ENCODE measurements at places on chromosomes 2 and 18.

GRCh38 chr2:133077269-133077822 lies 407.3 kb upstream of the LYPD1 start:
- DNase-seq = no peak

- no peak for DNase-seq
Measured at GRCh38 chr2:31973665-31974064, 37.1 kb downstream of the MEMO1 start.

DNA sequence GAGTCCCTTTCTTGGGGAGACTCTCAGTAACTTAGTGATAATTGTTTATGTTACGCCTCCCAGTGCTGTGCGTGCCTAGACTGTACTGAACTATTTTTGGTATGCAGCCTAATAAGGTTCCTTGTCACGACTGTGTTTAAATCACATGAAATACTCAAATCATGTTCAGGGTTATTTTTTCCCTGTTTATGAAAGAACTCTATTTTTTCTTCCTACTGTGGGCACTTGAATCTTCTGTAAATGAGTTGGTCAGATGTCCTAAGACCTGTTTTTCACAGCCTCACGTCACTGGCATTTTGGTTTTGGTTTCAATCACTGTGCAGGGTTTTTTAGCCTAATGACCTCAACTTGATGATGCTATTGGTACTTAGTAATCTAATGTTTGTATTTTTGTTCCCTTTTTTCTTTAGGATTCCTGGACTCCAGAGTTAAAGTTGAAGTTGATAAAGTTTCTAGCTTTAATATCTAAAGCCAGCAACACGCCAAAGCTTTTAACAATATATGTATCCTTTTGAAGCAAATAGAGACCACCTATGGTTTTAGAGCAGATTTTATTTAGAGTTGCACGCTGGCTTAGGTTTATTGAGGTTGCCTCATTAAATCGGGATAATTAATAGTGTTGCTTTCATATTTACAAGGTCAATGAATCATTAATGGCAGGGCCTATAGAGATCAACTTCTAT lies 24.0 kb downstream of the ARMC9 start:
- no peak for DNase-seq

- DNase-seq = no peak
Measured at GRCh38 chr2:213247566-213247965, 36.7 kb upstream of the SPAG16 start.

DNA sequence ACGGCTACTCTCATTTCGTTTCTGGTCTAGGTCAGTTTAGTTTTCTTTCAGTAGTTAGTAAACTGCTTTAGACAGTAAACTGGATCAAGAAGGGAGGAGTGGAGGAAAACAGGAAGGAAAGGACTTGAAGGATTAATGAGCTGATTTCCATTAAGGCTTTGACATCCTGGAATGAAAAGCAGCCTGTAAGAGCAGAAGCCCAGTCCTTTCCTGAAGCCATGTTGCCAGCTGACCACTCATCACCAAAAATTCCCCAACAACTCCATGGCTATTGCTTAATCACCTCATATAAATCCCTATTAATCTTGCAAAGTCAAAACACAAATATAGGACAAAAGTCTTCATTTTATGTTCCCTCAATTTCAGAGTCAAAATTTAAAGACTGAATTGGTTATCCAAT lies 113.7 kb upstream of the ZFP36L2 start:
- DNase-seq = no peak

DNA sequence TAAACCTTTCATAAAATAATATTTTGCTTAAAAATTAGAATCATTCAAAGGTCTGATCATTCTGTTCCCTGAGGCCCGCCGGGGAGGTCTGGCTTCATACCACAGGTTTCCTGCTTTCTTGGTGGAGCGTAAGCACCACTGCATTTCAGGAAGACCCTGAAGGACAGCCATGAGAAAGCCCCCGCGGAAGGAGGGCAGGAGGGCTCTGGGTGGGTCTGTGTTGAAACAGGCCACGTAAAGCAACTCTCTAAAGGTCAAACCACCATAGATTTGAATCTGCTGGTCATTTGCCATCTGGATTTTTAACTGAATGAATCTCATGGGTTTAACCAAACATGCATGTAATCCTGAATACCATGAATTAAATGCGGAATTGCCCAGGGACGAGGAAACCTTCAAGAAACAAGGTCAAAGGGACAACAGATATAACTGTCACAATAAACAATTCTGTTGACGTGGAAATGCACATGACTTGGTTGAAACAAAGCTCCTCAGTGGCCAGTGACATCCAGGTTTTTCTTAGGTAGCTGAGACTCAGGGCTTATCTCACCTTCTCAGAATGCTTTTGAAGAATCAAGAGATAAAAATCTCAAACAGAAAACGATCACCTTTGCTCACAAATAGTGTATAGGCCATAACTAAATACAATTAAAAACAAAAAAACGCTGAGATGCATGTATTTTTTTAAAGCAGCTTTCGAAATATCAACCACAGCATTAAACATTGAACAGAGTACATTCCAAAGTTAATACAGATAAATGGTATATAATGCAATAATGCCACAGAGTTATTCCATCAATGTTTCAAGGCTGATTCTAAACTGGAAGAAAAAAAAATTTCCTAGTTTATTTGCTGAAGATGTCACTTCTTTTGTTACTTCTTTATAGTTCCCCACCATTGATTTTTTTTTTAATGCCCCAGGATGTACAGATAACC lies 193.2 kb downstream of the BCL2 start:
- no peak for DNase-seq

- peak; percentile 44 for DNase-seq
Measured at GRCh38 chr2:203327901-203328759, at the start of gene ABI2. Gene ABI2 (plus strand): TSS chr2:203328394. CDS start chr2:203328515, 121 bp downstream.

DNA sequence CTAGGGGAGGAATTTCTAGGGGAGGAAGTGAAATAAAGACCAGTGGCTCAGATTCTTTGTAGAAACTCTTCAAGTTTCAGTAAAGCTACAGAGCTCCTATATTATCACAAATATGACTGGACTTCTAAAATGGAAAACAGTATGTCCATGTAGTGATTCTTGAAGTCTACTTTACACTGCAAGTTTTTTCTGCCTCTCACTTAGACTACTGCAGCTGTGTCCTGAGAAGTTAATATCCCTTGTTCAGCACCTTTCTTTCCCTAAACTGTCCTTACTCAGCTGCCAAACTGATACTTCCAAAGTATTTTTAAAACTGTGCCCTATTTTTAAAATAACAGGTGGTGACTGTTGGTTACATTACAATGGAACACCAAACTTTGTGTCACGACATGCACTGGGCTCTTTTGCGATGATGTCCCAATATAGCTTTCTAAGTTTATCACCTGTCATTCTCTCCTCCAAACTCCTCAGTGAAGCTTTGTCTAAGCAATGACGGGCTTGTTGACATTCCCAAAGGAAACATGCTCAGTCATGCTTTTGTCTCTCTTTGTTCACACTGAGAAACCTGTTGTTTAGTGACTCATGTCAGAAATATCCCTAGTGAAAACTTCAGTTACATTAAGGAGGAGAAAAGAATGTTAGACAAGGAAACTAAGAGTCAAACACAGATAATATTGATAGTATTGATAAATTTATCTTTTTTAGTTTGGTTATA lies 341.1 kb downstream of the ARL6IP6 start:
- no peak for DNase-seq

DNA sequence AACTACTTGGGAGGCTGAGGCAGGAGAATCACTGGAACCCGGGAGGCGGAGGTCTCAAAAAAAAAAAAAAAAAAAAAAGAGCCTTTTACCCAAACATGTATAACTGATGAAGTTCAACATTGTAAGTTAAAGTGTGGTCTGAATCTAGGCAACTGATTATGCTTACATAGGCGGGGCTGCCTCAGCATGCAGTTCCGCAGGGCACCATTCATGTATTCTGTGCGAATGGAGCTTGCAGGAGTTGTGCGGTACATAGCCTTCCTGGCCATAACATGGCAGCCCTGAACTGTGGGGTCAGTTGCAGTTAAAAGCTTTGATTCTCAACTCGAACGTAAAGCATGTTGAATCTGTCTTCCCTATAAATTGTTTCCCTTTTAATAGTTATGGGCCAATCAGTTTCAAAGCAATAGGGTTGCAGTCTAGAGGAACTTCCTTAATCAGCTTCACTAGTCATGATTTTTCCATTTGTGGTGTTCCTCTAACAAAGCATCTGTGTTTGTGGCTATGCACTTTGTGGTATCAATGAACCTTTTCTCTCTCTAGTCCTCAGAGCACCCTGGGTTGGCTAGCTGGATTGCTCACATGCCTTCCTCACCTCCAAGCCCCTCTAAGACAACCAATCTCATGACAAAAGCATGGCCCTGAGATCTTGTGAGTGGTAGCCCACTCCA lies 30.6 kb upstream of the CEP68 start:
- DNase-seq = no peak

- DNase-seq = no peak
Measured at GRCh38 chr18:59823596-59824195, 76.1 kb upstream of the PMAIP1 start.

- no peak for DNase-seq
Measured at GRCh38 chr2:149258531-149258930, 71.9 kb upstream of the LYPD6 start.

GRCh38 chr18:46588971-46589660 lies 67.9 kb downstream of the LOXHD1 start:
- DNase-seq = no peak

DNA sequence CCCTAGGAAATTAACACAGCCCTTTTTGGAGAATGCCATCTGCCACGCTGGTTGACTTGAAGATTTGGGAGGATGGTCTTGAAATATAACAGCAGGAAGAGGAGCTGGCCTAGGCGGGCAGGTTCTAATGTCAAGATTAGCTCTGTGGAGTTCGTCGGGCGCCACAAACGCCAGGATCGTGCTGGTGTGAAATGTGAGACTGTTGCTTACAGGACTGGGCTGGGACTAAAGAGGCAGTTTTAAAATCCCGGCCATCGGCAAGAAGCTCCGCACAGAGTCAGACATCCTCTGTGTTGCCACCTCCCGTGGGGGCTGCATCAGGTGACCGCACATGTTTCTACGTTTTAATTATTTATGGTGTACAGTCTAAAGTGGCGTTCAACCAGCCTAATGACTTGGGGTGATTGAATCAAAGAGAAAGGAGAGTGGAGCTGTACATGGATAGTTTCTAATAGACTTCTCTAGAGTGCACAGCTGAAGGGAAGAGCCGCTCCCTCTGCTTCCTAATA lies 99.4 kb upstream of the BCL11A start:
- DNase-seq = no peak

DNA sequence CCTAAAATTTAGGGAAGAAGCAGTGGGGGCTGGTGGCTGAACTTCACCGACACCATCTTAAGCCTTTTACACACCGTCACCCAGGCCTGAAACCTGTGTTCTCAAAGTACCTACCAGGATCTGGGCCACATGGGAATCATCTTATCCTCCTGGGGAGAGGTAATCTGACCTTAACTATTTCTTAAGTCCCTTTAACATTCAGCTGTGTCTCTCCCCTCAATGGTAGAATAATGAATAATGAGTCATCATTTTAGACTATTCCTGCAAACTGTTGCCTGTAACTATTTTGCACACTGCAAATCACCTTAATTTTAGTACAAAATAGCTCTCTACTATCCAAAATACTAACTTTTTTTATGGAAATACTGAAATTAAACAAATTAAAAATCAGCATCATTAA lies 149.4 kb upstream of the KLF7 start:
- no peak for DNase-seq

GRCh38 chr2:219782737-219783348 lies 155.4 kb downstream of the SLC4A3 start:
- DNase-seq = no peak

DNA sequence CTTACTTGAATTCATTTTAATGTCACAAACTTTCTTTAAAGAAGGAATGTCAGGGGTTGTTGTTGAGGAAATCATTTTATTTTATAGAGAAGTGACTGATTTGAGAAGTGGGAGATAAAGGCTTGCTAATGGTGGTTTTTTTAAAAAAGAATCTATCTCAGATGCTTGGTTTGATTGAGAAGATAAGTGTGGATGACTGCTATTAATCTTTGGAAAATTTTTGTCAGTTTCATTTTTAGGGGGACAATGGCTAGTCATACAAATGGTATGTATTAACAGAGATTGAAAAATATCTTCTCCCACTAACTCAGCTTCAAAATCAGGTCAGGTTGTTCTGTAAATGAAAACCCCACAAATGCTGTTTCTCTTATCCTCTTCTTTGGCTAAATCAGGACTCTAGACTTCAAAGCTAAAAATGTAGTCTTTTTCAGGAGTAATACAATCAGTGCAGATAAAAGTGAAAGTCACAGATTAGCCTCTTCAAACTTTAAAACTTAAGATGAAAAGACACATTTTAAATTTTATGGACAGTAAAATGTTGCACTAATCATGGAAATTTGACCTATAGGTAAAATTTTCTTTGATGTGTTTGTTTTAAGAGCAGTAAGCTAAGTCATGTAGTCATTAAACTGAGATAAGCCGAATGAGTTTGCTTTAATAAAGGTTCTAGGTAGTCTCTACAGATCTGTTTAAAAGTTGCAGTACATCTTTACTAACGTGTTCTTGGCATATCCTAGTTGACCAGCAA lies 674.2 kb upstream of the VRK2 start:
- no peak for DNase-seq
